ENCODE measurements at places on chromosomes 2 and 18. TPM values are rescaled to one million over a fixed set of nuclear protein-coding genes. Genes with fewer than 3 reads are reported as not detected.

DNA sequence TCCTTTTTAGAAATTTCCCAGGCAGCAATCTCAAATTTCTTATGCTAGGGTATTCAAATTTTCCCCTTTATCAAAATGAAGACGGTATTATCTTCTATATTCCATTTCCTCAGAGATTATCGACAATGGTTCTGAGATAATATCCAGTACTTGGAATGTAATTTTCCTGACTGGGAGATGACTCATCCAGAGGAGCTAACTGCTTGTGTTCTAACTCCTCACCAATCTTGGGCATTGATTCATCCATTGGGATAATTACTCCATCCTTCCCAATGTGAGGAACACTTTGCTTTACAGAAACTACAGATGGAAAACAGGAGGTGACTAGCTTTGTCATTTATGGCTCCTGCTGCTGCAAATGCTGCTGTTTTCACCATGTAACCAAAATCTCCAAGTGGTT lies 239.4 kb upstream of the LYPD1 start:
- no peak overlapping the region for H3K27ac ChIP-seq
- no peaks in the 10 kb centered on the region for H3K36me3 ChIP-seq
- H3K4me1 ChIP-seq = no peaks in the 10 kb centered on the region
- no peak for DNase-seq
- no peaks in the 10 kb centered on the region for H3K27me3 ChIP-seq

Gene OTOF
- 0.24 TPM for total RNA-seq

DNA sequence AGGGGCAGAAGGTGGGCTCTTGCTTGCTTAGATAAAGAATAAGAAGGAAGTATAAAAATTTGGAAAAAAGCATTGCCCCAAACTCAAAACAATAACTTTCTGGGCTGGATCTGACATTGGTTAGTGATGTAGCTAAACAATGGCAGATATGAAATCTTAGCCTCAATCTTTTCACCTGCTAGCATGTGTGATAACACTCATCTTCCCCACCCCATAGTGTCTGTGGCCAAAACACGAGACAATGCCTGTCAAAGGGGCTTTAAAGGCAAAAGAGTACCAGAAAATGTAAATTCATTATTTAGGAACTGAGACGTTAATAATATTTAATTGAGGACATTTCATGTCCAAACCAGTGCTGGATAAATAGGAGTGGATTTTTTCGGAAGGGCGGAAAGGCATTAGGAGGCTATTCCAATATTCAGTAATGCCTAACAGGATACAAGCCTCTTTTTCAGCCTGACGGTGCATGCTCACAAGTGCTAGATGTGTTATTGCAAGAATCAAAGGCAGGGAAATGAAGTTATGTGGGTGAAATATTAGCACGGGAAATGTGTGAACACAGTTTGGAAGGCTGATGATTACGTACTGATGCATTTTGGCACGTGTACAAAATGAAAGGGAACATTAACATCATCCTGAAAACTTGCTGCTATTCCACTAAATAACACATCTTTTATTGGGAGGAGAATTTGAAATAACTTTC lies 395.7 kb downstream of the GALR1 start:
- no peaks in the 10 kb centered on the region for H3K36me3 ChIP-seq
- H3K4me3 ChIP-seq = no peak overlapping the region
- H3K27ac ChIP-seq = no peak overlapping the region
- no peaks in the 10 kb centered on the region for H3K4me1 ChIP-seq
- no peak for DNase-seq
- H3K27me3 ChIP-seq = no peaks in the 10 kb centered on the region

DNA sequence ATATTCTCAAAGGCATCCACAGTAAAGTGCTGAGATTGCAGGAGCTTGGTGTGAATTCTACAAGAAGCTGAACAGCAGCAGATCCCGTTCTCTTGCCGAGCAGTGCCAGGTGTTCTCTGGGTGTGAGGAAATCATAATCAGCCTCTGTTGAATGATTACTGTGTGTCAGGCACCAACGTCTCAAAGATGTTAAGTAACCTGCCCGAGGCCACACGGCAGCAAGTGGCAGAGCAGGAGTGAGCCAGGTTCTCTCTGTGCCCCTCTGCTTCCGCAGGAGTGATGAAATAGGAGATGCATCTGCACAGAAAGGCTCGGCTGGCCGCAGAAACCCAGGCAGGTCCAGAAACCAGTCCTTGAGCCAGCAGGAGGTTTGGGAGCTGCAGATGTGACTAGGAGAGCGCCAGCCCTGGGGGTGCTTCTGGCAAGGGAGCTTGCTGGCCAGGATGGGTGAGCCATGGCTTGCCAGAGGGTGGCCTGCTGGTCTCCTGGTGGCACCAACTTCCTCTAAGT lies 68.4 kb downstream of the COPS7B start:
- no peaks in the 10 kb centered on the region for H3K4me1 ChIP-seq
- no peaks in the 10 kb centered on the region for H3K27me3 ChIP-seq
- no peak overlapping the region for H3K4me3 ChIP-seq
- H3K27ac ChIP-seq = no peak overlapping the region
- no peak for DNase-seq

Gene SP100
- total RNA-seq = 122 TPM

Gene SLC38A11
- total RNA-seq = 1.4 TPM
